Ureter (tissue), 1 donor: ENCODE measurements at places on chromosomes 7 and 10. TPM values are rescaled to one million over a fixed set of nuclear protein-coding genes. Genes with fewer than 3 reads are reported as not detected.

The C10orf53 gene
- total RNA-seq, result not detected

The SNCG gene
- total RNA-seq, result 706 TPM

The MMP21 gene
- not detected for total RNA-seq

The CARD11 gene
- 52.3 TPM for total RNA-seq

The NRCAM gene
- total RNA-seq, result 3.6 TPM

The SP8 gene
- not detected for total RNA-seq

The XRCC2 gene
- total RNA-seq, result 0.96 TPM

The RTKN2 gene
- total RNA-seq, result 0.78 TPM

The TMEM139 gene
- 34.0 TPM for total RNA-seq

The VAX1 gene
- total RNA-seq, result not detected

The FLNC gene
- 84.1 TPM for total RNA-seq

The KIF11 gene
- total RNA-seq, result 1.4 TPM

The SLC35B4 gene
- 16.3 TPM for total RNA-seq

The CELF2 gene
- total RNA-seq, result 36.9 TPM

The CTAGE4 gene
- 4.0 TPM for total RNA-seq

The RAPGEF5 gene
- total RNA-seq, result 56.9 TPM

The ALOX5 gene
- 237 TPM for total RNA-seq

The NPC1L1 gene
- 0.10 TPM for total RNA-seq

The PLXNA4 gene
- total RNA-seq, result 7.6 TPM

The INHBA gene
- total RNA-seq, result 2.9 TPM

The ELOVL3 gene
- total RNA-seq, result 0.47 TPM

The TRIL gene
- 1.6 TPM for total RNA-seq

The ACTL6B gene
- total RNA-seq, result not detected

The ODAD2 gene
- total RNA-seq, result 0.86 TPM

The C1GALT1 gene
- 29.7 TPM for total RNA-seq

The ARHGEF35 gene
- 9.7 TPM for total RNA-seq

The CYP26C1 gene
- total RNA-seq, result 0.10 TPM

The C7orf33 gene
- total RNA-seq, result not detected

The GTF2IRD2 gene
- 45.5 TPM for total RNA-seq

The SKAP2 gene
- 63.5 TPM for total RNA-seq

The MTERF1 gene
- 20.4 TPM for total RNA-seq

The TMEM213 gene
- not detected for total RNA-seq

The CLRN3 gene
- total RNA-seq, result not detected

The PRKG1 gene
- 25.4 TPM for total RNA-seq

The GFRA1 gene
- total RNA-seq, result 4.1 TPM
